HuH-7.5 (cell line): ENCODE measurements at places on chromosomes 1 and 21.

DNA sequence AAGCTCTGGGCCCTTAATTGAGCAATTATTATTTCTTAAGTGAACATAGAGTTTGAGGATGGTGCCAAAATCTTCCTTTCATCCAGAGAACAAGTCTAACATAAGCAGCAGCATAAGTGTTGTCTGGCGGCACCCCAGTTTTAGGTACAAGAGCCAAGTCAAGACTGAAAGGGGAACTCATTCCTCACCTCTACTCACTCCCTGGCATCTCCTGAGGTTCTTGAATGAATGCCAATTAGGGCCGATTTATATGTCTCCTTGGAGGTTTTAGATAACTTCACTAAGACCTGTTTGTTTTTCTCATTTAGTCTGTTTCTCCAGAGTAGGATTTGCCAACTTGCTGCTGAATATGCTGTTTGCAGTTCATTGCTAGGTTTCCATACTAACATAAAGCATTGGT lies 42.6 kb upstream of the ADGRL2 start:
- DNase-seq: no peak

DNA sequence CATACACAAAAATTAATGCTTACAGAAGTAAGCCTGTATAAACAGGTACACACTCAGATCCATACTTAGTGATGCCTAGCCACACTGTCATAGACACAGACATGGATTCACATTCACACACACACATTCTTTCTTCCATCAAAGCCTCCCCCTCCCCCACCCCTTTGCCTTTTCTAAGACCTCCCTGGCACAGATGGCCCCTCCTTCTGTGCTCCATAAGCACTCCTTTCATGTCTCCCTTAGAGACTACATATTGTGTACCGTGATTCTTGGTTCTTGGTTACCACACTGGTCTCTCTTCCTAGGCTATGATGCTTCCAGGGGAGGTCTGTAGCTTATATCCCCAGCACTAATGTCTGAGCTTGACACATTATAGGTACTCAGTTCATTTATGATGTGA lies 2.0 kb upstream of the NHLH2 start:
- no peak for DNase-seq

- no peak for DNase-seq
Measured at GRCh38 chr1:223175633-223176032, 32.6 kb upstream of the TLR5 start.

- no peak for DNase-seq
Measured at GRCh38 chr1:70887936-70888335, 159.7 kb downstream of the PTGER3 start.

DNA sequence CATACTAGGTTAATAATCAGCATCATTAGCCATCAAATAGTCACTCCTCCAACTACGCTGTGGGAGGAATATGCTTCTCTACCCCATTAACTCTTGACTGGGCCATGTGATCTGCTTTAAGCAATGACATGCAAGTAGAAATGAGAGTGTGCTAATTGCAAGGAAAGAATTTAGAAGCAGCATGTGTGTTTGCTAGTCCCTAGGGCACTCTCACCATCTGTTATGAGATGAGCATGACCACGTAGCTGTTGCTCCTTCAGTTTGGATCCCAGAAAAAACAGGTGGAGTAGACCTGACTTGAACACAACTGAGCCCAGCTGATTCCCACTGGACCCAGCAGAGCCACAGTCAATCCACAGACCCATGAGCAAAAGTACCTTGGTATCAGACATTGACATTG lies 19.7 kb upstream of the RGS7 start:
- no peak for DNase-seq

GRCh38 chr1:54695221-54695620 lies 20.4 kb upstream of the TTC4 start:
- DNase-seq: no peak

- no peak for DNase-seq
Measured at GRCh38 chr1:218829097-218829496, 344.6 kb upstream of the LYPLAL1 start.

DNA sequence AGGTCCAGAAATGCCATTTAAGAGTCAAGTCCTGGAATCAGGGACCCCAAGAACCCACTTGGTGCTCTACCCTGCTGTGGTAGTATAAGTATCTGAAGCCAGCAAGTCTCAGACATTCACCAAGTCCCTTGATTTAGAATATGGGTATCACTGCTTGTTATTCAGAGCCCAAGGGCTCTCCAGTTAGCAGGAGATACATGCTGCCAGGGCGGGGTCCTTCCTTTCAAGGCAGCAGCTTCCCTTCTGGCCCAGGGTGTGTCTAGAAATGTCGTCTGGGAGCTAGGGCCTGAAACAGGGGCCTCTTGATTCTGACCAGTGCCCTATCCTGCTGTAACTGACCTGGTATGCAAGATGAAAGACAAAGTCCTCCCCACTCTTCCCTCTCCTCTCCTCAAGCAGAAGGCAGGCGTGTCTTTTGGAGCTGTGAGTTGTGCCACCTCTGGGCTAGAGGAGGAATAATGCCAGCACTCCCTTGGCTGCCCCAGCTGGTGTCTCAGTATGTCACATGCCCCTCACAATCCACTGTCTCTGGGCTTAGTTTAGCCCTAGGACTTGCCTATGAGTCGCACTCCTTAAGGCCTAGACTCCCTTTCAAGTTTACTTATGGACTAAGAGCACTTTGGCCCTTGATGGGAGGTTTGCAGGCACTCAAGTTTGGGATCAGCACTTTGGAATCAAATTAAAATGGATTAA lies 200.2 kb downstream of the MRPL39 start:
- no peak for DNase-seq
